ENCODE measurements at places on chromosomes 2 and 18.

DNA sequence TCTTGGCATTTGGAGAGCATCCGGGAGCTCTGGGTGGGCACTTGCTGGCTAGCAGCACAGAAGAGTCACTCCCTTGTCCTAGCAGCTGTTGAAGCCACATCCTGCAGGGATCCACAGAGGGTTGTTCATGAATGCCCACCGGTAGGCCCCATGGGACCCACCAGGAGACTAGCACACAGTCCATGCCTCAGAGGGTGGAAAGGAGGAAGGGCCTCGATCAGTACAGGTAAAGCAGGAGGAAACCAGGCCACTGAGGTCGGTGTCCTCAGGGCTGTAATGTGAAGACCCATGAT lies 205.8 kb downstream of the SEPTIN10 start:
- DNase-seq: no peak

DNA sequence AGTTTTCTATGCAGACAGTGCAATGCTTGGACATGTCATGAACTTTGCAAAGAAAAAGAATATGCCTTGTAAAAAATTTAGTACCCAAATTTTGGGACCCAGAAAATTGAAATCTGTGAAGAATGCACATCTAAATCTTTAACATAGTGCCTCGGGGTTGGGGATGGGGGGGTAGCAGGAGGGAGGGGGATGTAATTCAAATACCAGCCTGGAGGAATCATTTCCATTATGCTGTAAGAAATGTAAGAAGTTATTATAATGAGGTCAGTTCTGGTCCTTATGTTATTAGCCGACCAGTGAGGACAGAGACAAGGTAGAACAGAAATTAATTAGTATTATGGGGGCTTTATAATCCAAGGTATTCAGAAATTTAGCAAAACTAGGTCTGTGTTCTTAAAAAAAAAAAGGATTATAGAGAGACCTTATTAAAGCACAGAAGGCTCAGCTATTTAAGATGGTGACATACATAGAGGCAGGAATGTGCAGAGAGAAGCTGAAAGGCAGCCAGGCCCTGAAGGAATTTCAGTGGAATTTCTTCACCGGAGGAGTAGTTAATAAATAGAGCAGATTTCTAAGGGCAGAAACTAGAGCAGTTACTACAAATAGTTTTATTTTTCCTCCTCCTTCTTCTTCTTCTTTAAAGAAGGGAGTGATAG lies 89.0 kb upstream of the RBMS1 start:
- DNase-seq: no peak

- DNase-seq: no peak
These were observed 32.5 kb upstream of the ARL5A start for GRCh38 chr2:151860613-151861146.

DNA sequence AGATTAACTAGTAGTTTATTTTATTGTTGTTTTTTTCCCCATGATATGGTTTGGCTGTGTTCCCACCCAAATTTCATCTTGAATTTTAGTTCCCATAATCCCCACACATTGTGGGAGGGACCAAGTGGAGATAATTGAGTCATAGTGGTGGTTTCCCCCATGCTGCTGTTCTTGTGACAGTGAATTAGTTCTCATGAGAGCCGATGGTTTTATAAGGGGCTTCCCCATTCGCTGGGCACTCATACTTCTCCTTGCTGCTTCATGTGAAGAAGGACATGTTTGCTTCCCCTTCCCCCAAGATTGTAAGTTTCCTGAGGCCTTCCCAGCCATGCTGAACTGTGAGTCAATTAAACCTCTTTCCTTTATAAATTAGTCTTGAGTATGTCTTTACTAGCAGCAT lies 36.5 kb downstream of the GALNT14 start:
- DNase-seq: no peak

DNA sequence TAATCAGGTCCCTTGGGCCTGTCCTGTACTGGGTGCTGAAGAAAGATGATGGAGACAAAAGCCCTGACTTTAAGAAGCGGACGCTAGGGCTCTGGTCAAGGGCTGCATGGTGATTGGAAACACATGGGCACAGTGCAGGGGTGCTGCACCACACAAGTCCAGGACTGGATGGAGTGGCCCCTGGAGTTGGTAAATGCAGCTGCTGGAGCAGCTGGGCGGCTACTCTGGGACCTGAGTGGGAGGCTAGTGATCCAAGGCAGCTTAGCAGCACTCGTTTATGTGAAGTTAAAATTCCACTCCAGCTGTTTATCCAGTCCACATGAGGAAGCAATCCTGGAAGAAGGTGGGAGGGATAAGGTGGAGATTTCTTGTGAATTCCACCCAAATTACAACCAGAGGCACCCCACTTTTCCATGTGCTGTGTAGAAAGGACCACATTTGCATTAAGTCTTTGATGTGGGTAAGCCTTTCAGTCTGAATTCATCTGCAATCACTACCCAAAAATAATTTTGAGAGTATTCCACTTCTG lies 24.9 kb downstream of the MERTK start:
- DNase-seq: no peak

- no peak for DNase-seq
These were observed 106.1 kb downstream of the DSEL start for GRCh38 chr18:67410075-67411070.

DNA sequence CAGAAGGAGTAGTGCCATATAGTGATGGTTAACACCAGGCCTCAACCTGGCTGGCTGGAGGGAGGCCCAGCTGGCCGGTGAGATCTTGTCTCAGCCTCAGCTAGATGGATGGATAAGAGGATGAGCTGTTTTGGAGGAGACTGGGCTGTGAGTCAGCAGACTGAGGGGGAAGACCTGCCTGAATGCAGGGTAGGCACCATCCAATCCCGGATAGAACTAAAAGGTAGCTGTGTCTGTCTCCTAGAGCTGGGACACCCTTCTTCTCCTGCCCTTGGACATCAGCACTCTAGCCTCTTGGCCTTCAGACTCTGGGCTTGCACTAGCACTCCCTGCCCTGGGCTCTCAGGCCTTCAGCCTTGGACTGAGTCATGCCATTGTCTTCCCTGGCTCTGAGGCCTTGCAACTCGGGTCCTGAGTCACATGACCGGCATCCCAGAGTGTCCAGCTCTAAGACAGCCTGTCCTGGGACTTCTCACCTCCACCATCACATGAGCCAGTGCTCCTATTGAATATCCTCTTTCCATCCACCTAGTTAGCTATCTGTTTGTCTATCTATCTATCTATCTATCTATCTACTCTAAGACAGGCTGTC lies 131.3 kb downstream of the TPO start:
- no peak for DNase-seq

- no peak for DNase-seq
These were observed 34.0 kb downstream of the CCNT2 start for GRCh38 chr2:134952608-134953007.

DNA sequence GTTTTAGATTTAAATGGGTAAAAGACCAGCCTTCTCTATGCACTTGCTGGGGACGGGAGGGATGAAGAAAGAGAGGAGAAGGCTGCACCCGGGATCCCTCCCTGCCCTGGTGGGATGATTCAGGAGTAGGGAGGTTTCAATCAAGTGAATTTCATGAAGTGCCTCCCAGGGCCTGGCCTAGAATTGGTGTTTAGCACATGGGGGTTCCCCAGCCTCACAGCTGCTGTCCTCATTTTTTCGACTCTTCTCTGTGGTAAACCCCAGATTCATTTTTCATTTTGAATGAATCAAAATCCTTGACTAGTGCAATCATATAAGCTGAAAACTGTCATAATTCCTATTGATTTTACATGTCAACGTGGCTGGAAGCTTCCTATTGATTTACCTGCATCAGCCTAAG lies 81.1 kb downstream of the LPIN1 start:
- no peak for DNase-seq

- no peak for DNase-seq
These were observed 847 bp downstream of the HOXD8 start for GRCh38 chr2:176130147-176130956.

DNA sequence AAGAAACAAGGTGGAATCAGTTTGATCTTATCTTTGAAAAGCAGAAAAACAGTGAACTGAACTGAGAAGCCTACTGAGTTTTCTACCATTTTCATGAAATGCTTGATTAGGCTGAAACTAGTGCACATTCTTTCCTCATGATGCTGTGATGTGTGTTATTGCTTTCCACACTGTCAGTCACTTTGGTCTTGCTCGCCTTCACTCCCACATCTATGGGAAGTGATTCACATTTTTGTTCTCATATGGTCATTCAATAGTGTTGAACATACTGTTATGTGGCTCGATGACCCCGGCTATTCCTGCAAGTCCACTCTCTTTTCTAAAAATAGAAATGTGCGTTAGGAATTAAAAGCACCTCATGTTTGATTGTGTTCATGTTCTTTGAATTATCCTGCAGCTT lies 129.7 kb downstream of the TGIF1 start:
- no peak for DNase-seq

DNA sequence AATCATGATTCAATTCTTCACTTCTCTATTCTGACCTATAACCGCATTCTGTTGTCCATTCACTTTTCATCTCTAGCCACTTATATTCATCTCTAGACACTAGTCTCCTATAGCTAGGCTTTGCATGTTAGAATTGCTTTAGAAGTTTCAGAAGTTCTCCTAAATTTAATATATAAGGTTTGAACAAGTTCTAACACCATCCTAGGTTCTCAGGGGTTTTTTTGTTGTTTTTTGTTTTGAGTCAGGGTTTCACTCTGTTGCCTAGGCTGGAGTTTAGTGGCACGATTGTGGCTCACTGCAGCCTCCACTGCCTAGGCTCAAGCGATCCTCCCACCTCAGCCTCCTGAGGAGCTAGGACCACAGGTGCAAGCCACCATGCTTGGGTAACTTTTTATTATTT lies 19.9 kb downstream of the WDSUB1 start:
- no peak for DNase-seq

GRCh38 chr2:25558262-25558661 lies 115.1 kb downstream of the DTNB start:
- peak; percentile 64 for DNase-seq

- no peak for DNase-seq
These were observed 220.3 kb downstream of the ATAD2B start for GRCh38 chr2:23706613-23707078.

DNA sequence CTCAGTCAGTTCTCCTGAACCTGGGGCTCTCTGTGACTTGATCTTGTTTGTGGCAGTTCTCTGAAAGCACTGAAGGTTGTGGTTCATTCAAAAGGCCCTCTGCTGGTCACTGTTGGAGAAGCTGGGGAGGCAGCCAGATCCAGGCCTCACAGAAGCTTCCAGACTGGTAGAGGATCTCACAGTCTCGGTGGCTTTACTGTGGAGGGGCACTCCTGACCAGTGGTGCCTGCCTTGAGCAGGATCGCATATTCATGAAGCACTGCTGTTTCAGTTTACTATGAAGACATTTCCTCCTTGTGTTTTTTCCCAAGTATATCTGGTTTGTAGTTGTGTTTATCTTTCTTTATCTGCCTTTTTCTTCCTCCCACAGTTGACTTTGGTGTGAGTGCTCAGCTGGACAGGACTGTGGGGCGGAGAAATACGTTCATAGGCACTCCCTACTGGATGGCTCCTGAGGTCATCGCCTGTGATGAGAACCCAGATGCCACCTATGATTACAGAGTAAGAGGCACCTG lies 133.9 kb downstream of the MAP4K4 start:
- no peak for DNase-seq

GRCh38 chr2:68692511-68692910 lies 42.1 kb upstream of the ARHGAP25 start:
- DNase-seq: no peak

Data from GM06990 (cell line).